NCI-H1092 (cell line): ENCODE measurements at places on chromosomes 6 and 20.

GRCh38 chr6:111777357-111777756, 95.9 kb downstream of the FYN start:
- no peak for DNase-seq

GRCh38 chr6:11851387-11851786, 72.8 kb upstream of the ADTRP start:
- DNase-seq: no peak

- no peak for DNase-seq
These were observed 25.3 kb upstream of the SMIM8 start for GRCh38 chr6:87297119-87297518.

- DNase-seq: no peak
These were observed 731 bp upstream of the DNPH1 start for GRCh38 chr6:43229803-43230620.

DNA sequence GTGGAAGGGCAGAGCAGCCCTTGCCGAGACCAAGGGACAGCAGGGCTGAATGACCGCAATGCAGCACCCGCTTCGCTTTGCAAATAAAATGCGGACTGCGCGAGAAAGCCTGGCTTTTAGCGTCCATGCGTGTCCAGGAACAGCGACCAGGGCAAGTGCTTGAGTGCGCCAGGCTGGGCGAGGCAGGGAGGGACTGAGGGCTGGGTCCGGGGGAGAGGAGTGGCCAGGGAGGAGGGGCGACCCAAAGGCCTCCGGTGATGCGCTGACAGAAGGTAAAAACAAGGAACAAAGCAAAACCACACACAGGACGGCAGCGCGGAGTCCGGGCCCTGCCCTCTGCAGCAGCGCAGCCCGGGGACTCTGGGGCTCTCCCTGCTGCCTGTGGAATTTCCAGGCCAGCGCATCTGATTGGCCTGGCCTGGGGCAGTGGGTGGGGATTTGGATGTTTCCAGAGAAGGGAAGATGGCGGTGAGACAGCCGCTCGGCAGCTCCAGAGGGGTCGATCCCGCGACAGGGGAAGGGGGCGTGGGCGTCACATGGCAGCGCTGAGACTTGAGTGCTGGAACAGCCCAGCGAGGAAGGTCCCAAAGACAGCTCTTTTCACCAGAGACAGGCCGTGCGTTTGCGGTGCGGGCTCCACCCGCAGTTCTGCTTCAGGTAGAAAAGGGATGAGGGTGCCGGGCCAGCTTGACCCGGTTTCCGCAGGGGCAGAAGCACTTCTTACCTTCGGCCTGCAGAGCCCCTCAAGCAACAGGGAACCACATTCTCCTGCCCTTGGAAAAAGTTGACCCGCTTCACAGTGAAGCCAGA, 51.8 kb downstream of the SSR1 start:
- peak; percentile 5 for DNase-seq

DNA sequence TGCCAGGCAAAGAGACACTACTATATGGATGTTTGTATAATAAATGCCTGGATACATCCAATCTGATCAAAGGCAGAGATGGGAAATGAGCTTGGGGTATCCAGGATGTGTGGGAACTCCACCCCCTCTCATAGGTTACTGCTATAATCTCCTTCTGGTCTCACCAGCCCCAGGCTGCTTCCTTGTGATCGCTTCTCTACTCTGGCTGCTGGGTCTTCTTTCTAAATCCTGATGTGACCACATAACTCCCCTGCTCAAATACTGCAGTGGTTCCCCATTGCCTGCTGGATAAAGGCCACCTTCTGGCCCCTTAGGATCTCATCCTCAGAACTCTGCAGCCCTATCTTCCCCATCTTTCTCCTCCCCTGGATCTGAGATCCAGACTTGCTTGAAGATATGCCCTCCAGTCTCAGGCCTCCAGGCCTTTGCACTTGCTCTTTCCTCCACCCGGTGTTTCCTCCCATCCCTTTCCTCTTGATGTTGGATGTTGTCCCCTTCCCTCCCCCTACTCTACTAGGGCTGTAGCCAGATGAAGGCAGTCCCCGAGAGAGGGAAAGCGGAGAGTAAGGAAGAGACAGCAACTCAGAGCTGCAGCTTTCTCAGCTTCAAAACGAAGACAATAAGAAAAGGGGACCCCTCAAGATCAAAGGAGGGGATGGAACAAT, 828 bp upstream of the XKR7 start:
- no peak for DNase-seq
